Activated T-cell treated with anti-CD3 and anti-CD28 coated beads, Interleukin-2, amount 50 U/mL, for 48 hours (primary cell): ENCODE measurements at places on chromosomes 7 and 10.

- DNase-seq = no peak
Measured at GRCh38 chr7:98357751-98358161, 43.1 kb downstream of the BAIAP2L1 start.

- DNase-seq = peak; percentile 11
Measured at GRCh38 chr10:46523119-46523961, 33.1 kb downstream of the GPRIN2 start.

- DNase-seq = no peak
Measured at GRCh38 chr10:100887761-100888296, 24.9 kb upstream of the SLF2 start.

DNA sequence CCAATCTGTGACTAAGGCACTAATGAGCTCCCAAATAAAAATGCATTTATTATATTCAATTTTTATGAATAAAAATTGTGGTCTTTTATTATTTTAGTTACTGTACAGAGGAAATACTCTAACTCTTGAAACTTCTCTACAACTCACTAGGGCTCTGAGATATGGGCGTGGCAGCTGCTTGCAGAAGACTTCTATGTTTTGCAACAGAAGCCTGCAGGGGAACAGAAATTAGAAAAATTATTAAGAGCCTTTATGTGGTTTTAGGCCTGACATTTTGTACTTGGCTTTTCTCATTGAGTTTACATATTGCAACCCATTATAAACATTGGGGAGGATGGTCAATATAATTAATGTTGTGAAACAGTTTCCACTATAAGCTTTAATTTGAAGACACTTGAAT lies 581.4 kb downstream of the TNS3 start:
- no peak for DNase-seq

DNA sequence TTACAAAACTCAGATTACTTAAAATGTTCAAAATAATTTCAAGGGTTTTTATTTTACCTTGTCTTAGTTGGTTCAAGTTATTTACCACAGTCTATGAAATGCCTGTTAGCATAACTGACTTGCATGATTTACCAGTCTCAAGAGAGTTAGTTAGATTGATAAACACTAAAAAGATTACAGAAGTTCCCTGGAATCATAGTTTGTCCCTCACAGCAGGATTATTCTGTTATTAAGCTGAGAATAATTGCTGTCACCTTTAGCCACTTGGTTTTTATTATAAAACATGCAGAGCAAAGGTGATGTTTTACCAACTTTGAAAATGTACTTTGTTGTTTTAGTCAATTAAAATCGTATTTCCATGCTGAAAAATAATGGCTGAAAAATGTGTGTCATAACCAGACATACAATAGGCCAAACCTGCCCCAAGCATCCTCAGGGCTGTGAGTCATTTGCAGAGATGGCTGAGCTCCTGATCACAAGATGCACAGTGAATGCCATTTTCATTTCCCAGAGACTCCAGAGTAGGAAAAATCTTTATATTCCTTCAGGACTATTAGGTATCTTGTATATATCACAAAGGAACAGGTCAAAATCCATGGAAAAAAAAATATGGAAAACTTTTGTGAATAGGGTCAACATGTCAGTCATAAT lies 87.8 kb upstream of the DKK1 start:
- DNase-seq = no peak

DNA sequence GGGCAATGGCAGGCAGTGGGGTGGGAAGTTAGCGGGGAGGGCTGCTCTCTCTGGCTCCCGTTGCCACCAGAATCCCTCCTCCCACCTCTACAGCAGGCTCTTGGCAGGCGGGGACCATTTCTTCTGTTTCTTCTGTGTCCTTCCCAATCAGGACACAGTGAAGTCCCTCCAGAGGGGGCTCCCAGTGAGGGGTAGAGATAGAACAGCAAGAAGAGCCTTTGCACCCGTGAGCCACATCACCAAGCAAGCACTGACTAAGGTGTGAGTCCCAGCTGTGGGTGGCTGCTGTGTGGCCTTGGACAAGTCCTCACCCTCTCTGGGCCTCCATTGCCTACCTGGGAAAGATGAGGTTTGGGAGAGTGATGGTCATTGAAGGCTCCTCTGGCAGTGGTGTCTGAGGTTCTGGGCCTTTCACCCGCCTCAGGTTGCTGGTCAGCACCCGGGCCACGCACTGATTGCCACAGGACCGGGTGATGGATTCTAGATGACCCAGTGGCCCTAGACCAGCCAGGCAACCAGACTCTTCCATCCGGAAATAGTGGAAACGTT lies 26.0 kb upstream of the PCBD1 start:
- no peak for DNase-seq

DNA sequence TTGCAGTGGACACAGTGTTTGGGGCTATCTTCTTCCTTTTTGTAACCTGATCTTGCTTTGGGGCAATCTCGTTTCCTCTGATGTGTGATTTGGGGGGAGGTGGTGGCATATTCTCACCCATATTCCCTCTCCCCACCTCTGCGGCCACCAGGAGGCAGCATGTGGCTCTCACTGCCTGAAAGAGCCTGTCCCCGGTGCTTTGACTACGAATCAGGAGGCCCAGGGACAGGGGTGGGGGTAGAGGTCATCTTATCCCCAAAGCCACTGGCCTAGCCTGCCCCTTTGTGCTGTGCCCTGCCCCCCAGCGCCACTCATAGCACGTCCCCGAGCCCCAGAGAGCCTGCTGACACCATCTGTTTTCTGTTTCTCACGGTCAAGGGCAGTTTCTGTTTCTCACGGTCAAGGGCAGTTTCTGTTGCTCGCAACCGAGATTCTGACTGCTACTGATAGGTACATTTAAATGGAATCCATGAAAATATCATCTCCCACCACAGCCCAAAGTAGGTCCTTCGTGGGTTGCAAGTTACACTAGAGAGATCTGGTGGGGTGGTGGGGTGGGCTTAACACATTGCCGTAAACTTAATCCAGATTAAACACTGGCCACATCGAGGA lies 28.2 kb downstream of the PHYH start:
- DNase-seq = peak; percentile 69
